ENCODE measurements at places on chromosomes 7 and 10.
A peak's percentile ranks its signal among the peaks of the same experiment; 100 is the strongest.

DNA sequence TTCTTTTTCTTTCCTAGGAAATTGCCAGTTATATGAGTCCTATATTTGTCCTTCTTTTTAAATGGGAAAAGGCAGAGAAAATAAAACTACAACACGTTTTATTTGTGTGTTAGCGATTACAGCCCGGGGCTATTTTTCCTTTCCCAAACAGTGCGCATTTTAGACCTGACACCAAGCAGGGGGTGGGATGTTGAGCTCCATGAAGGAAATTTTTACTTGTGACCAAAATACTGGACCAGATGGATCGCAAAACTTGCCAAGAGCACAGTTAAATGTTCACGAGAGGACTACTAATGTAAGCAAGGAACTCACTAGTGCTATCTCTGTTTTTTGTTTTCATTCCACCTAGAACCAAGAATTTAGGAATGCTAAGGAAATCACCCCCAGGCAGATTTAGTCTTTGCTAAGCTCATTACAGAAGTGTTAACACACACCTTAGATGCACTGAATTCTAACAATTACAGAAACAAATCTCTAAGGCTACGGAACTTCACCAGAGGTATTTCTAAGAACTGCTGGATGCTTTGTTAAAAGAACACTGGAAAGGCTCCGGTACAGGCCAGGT lies 114.8 kb downstream of the JAZF1 start:
- DNase-seq, result no peak

GRCh38 chr10:102831322-102832071 lies 5.7 kb downstream of the CYP17A1 start:
- DNase-seq, result no peak

DNA sequence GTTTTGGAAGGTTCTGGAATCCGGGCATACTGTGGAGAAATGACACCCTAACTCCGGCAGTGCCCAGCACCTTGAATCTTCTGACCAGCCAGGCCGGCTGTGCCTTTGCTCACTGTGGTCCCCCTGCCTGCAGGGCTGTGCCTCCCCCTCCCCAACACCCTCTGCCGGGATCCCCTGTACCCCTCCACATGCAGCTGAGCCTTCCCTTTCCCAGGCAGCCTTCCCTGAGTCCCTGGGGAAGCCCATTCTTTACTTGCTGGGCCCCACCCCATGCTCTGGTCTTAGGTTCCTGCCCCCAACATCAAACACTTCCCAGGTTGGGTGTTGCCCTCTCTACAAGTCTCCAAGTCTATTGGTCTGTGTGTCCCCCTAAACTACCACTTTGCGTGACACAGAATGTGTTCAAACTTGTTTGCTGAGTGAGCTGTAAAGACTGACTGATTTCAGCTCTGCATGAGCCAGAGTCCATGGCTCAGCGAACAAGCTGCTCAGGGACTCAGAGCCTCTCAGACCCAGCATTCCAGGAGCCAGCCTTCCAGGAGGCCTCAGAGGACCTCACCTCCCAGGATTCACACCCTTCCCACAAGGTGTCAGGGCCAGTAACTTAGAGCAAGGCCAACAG lies 31.6 kb downstream of the CALML5 start:
- no peak for DNase-seq

- DNase-seq, result no peak
Observed at GRCh38 chr7:20491284-20491683, 124.2 kb upstream of the ABCB5 start.

GRCh38 chr7:27688646-27689045 lies 26.0 kb upstream of the HIBADH start:
- DNase-seq, result no peak

- no peak for DNase-seq
Observed at GRCh38 chr10:132634241-132634946, 96.8 kb downstream of the INPP5A start.

- no peak for DNase-seq
Observed at GRCh38 chr7:31853380-31853779, 166.4 kb downstream of the PPP1R17 start.

GRCh38 chr7:46764100-46764936 lies 817.6 kb downstream of the TNS3 start:
- no peak for DNase-seq

DNA sequence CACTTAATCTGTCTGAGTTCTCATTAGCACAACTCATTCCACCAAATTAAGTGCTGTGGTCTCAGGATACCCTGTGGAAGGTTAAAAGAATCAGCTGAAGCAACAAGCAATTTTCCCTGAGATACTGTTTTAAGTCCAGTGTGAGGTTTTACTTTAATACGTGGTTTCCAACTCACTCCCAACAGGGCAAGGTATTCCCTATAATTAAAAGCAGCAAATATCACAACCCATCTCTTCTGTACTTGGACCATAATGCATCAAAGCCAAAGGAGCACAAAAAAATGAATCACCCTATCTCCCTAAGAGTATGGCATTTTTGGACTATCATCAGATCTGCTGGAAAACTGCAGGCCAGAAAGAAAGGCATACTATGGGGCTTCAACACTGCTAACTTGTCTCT lies 4.9 kb downstream of the CADPS2 start:
- DNase-seq, result no peak

DNA sequence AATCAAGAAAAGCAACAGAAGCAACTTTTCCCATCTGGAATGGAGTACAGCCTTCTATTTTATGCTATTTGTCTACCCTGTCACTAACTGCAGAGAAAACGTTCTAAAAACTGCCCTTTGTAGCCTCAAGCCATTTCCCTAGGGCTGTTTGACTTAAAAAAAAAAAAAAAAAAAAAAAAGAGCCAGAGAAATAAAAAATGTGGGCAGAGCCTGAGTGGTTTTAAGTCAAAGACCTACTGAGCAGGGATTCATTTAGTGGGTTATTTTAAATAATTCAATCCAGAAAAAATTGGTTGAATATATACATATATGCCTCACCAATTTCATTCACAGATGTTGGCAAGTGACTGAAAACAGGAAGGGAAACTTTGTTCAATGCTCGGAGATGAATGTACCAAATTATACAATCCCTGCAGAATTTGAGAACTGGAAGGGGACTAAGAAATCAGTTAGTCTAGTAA lies 75.2 kb downstream of the PPP1R3C start:
- DNase-seq, result no peak

- DNase-seq, result no peak
Observed at GRCh38 chr7:149854611-149855360, 16.6 kb downstream of the ZNF862 start.

- no peak for DNase-seq
Observed at GRCh38 chr7:143002106-143002505, 24.8 kb downstream of the OR9A2 start.

- DNase-seq, result no peak
Observed at GRCh38 chr7:90188281-90188680, 23.3 kb upstream of the STEAP2 start.

GRCh38 chr10:121063744-121064143 lies 212.6 kb downstream of the WDR11 start:
- DNase-seq, result no peak

GRCh38 chr7:151876899-151877777 lies at the start of gene PRKAG2:
Gene PRKAG2, minus strand, starts transcription at chr7:151877115. Its CDS starts 495 bp downstream, at chr7:151876620.
- DNase-seq, result peak; percentile 65

- no peak for DNase-seq
Observed at GRCh38 chr7:121419201-121420148, 23.4 kb upstream of the FAM3C start.

DNA sequence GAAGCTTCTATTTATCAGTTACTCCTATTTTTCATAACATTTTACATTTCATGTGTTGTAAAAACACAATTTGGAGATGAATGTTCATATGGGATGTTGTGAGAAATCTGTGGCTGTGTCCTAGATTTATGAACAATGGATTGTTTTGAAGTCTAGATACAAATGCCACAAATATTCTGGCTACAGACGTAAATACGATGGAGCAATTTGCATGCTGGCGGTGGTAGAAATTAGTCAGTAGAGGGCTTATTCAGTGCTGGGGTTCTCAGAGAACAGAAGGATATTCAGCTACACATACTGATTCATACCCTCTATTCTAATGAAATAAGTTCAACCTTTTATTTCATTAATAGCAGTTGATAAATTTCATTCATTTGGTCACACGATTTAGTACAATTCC lies 48.8 kb downstream of the PLPP4 start:
- no peak for DNase-seq

GRCh38 chr7:83691095-83691494 lies 42.2 kb upstream of the SEMA3E start:
- no peak for DNase-seq

DNA sequence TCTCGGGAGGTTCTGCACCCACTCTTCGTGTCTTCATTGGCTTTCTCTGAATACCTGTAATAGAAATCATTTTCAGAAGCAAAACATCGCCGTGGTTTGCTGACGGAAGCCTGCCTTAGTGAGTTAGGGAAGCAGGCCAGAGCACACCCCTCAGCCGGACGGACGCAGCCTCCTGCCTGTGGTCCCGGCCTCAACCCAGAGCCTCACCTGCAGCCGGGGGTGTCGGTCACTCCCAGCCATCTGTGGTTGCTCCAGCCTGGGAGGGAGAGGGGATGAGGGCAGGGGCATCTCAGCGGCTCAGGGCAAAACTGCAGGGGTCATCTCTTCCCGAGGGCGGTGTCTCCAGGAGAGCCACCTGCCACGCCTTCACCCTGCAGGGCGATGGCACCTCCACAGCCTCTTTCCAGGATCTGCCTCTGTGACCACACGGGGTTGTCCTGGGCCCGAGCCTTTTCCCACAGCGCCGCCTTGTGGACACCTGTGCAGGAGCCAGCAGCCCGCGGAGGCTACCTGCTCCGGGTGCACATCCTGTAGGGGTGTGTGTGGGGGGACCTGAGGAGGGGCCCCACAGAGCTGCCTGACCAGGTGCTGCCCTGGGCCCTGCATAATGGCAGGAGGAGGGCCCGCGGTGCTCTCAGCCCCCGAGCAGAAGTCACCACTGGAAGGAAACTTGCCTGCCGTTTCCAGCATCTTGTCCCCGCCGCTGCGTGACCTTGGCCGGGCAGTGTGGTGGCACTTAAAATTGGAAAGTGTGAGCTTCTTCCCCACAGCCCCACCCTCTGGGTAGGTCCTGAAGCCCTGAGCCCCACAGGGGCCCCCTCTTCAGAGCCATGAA lies 21.6 kb upstream of the AP5Z1 start:
- DNase-seq, result peak; percentile 67

- DNase-seq, result no peak
Observed at GRCh38 chr10:91907033-91907594, 2.2 kb downstream of the FGFBP3 start.

DNA sequence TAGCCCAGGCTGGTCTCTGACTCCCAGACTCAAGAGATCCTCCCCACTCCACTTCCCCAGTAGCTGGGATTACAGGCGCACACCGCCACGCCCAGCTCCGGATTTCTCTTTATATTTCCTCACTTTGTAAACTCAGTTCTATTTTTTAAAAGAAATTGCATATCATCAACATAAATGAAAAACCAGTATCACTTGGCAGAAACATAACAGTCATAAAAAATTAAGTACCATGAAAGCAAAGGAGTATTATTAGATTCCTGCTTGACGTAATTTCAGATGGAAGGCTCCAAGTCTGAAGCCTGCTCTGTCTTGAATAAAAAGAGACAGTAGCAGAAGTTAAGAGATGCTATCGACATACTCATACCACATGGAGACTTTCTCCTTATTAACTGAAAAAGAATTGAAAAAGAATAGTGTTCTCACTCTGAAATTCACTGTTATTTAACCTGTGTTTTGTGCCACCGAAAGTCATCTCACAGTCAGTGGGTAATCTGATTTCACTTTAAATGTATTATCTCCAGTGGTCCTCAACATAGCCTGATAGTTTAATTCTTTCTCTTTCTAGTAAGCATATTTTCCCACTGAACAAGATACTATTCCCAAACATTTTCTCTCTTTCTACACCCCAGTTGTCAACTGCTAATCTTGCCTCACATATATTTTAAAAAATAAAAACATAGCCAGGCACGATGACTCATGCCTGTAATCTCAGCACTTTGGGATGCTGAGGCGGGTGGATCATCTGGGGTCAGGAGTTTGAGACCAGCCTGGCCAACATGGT lies 40.3 kb upstream of the ADRB1 start:
- DNase-seq, result no peak

GRCh38 chr10:70773965-70774809 lies 11.0 kb downstream of the TBATA start:
- no peak for DNase-seq

DNA sequence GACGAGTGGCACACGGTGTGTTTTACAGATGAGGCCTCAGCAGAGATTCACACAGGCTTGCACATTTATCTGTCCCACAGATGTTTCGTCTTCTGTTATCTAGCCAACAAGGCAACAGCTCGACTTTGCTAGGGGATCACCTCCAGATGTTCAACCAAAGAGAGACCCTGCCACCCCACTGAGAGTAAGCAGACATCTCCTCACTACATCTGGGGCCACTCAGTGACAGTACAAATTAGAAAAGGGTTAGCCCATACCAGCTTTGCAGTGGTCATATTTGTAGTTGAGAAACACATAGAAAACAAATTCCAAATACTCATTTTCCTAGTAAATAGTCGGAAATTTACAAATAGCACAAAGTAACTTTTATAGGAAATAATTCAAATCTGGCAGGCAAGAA lies 164.2 kb downstream of the HDAC9 start:
- DNase-seq, result no peak

DNA sequence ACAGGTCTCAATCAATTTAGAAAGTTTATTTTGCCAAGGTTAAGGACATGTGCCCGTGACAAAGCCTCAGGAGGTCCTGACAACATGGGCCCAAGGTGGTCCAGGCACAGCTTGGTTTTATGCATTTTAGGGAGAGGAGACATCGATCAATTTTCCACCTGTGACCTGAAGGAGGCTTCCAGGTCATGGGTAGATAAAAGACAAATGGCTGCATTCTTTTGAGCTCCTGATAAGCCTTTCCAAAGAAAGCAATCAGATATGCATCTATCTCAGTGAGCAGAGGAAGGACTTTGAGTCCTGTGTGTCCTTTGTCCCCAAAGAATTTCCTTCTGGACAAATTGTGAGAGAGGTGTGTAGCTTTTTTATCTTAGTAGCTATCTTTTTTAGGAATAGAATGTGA lies 15.8 kb downstream of the LRRC72 start:
- DNase-seq, result no peak

- DNase-seq, result no peak
Observed at GRCh38 chr10:72254813-72255568, 18.7 kb upstream of the DDIT4 start.

GRCh38 chr10:3655528-3655927 lies 129.5 kb downstream of the KLF6 start:
- DNase-seq, result no peak

- no peak for DNase-seq
Observed at GRCh38 chr7:104998040-104998752, 15.8 kb upstream of the KMT2E start.

DNA sequence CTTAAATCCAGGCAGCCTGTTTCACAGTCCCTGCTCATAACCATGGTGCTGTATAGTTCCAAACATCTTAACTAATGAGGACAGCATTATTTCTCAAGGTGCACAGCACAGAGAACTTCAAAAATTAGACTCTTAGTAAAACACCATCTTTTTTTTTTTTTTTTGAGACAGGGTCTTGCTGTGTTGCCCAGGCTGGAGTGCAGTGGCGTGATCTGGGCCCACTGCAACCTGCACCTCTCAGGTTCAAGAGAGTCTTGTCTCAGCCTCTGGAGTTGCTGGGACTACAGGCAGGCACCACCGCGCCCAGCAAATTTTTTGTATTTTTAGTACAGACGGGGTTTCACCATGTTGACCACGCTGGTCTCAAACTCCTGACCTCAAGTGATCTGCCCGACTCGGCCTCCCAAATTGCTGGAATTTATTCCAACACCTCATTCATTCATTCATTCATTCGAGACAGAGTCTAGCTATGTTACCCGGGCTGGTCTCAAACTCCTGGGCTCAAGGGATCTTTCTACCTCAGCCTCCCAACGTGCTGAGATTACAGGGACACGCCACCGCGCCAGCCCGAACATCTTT lies 507 bp upstream of the TMEM254 start:
- DNase-seq, result no peak

- DNase-seq, result no peak
Observed at GRCh38 chr7:87615197-87615596, 13.0 kb upstream of the RUNDC3B start.

GRCh38 chr7:27967639-27968038 lies 213.0 kb downstream of the JAZF1 start:
- DNase-seq, result no peak

All from stimulated activated CD4-positive, alpha-beta T cell treated with anti-CD3 and anti-CD28 coated beads, TNF-alpha, amount 100 ng/mL, for 1 hour (primary cell).